Activated CD4-positive, alpha-beta memory T cell treated with anti-CD3 and anti-CD28 coated beads for 36 hours (primary cell): ENCODE measurements at places on chromosomes 7 and 10. TPM values are rescaled to one million over a fixed set of nuclear protein-coding genes. Genes with fewer than 3 reads are reported as not detected.

The PRSS1 gene
- total RNA-seq, result not detected

The PRKG1 gene
- not detected for total RNA-seq

The POMZP3 gene
- 29.3 TPM for total RNA-seq

The LIPK gene
- not detected for total RNA-seq

The INA gene
- 0.14 TPM for total RNA-seq

The INTS1 gene
- total RNA-seq, result 92.5 TPM
